GM12878 (cell line): ENCODE measurements at places on chromosomes 11 and 22.
A peak's percentile ranks its signal among the peaks of the same experiment; 100 is the strongest.

DNA sequence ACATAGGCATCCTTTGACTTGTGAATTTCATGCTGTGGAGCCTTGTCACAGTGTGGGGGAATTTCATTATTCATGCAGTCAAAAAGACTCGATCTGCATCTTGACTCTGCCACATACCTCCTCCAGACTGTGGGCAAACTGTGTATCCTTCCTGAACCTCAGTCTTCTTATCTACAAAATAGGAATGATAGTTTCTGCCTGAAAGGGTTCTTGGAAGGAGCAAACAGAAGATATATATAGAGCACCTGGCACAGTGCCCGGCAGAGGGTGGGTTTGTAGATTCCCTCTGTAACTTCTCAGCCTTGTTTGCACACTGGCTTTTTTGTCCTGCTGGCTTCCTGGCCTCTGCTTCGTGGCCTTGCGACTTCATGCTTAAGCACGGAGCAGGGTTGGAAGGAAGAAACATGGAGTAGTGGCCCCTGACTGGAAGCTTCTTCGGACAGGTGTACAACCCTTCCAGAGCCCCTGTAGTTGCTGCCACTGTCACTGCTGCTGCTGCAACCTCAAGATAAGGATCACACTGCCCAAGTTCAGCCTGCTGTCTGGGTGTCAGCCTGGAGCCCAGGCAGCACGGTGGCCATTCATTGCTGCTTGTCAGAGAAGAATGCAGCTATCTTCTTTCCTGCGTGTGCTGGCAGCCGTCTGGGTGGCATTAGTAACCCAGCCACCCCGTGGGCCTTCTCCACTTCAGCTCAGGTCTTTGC is 106.4 kb downstream of the MICAL2 start:
- DNase-seq = no peak

GRCh38 chr11:83056204-83056603 is 15.5 kb downstream of the RAB30 start:
- no peak for DNase-seq

DNA sequence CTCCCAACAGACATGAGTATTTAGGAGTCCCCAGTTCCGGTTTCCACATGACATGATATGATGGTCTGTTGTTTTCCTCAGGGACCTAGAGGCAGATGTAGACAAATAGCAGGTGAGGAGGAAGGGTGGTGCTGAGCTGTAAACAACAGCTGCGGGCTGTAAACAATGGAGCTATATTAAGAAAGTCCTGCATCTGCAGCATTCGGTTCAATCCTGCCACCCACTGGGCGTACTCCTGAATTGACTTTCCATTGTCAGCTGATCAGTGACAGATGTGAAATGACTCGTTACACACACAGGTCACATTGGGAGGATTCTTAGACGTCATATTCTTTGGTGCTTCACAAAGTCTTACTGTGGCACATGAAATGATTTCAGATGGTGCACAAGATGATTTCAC is 26.8 kb upstream of the RAG1 start:
- peak; percentile 32 for DNase-seq

DNA sequence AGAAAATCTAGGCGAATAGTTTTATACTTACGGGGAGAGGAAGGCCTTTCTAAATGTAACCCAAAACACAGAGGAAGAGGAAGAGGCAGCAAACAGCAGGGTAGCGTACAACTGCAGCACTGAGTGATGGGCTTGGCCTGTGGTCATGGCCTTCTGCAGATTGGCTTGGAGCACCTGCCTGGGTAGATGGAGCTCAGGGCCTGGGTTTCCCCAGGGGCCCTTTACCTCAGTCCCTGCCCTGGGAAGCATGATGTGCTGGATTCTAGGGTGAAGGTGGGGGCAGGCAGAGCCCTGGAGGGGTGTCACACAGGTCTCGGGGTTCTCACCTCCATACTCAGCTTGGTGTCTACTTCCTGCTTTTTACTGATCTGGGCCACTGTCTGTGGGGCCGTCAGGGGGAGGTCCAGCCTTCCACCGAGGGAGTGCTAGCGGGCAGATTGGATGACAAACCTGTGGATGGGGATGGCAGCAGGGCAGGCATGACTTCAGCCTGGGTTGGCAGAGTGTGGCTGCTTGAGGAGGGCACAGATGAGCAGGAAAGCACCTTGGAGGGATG is 27.7 kb upstream of the CHRM1 start:
- DNase-seq = no peak

DNA sequence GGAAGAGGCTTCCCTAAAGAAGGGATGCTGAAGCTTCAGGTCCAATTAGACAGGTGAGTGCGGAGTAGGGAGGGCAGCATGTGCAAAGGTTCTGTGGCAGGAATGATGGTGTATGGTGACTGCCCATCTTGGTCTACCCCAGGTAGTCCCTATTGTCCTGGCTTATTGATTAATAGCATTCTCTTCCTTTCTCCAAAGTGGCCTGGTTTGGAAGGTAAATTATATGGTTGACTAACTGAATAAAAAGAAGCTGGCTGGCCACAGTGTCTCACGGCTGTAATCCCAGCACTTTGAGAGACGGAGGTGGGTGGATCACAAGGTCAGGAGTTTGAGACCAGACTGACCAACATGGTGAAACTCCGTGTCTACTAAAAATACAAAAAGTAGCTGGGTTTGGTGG is 230.5 kb downstream of the MIAT start:
- DNase-seq = no peak

GRCh38 chr11:38530226-38530625 is 1932.2 kb upstream of the RAG2 start:
- DNase-seq = no peak

GRCh38 chr11:60764879-60765278 is 8.2 kb downstream of the MS4A15 start:
- DNase-seq = peak; percentile 84

GRCh38 chr11:68551777-68552176 is 91.2 kb downstream of the PPP6R3 start:
- DNase-seq = no peak

- no peak for DNase-seq
These were observed 3.7 kb downstream of the SERPIND1 start for GRCh38 chr22:20777420-20778177.

- DNase-seq = no peak
These were observed 230.1 kb upstream of the TENM4 start for GRCh38 chr11:79670882-79671281.
